ENCODE measurements at places on chromosomes 1 and 21. TPM values are rescaled to one million over a fixed set of nuclear protein-coding genes. Genes with fewer than 3 reads are reported as not detected.
A peak's percentile ranks its signal among the peaks of the same experiment; 100 is the strongest.

DNA sequence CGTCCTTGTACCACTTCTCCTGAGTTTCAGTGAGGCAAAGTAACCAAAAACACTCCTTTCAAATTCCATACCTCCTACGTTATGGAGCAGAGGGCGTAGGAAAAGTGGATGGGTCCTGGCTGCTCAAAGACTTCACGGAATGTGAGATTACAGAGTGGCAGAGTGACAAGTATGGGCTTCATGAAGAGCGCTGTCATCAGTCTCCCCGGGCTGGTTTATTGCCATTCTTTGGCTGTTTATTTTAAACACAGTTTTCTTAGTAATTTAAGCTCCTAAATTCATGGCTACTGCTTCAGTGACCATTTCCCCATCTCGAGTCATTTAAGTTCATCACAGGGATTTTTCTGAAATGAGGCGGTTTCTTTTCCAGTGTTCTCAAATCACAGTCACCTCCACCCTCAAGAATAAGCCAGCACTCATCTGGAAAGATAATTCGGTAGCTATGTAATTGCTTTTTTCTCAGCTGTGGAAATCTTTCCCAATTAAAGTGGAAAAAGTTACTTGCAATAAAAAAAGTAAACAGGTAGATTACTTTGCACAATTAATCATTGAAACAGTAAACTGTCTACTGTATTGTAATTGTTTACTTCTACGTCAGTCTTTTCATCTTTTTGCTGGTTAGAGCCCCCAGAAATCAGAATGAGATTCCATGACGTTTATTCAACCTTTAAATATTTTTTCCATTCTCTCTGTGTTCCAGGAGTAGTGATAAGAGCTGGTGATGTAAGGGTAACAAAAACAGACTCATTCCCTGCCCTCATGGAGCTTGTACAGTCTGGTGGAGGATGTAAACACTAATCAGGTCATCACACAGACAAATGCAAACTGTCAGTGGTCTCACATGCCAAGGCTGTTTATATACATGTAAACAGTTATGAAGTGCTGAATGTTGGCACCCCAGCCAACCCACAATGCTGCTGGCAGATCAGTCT lies 3.0 kb upstream of the SMYD2 start:
- no peak overlapping the region for H3K27ac ChIP-seq
- H3K27me3 ChIP-seq, result no peaks in the 10 kb centered on the region
- DNase-seq, result no peak
- peaks cover 9% of the 10 kb centered on the region for H3K4me1 ChIP-seq

DNA sequence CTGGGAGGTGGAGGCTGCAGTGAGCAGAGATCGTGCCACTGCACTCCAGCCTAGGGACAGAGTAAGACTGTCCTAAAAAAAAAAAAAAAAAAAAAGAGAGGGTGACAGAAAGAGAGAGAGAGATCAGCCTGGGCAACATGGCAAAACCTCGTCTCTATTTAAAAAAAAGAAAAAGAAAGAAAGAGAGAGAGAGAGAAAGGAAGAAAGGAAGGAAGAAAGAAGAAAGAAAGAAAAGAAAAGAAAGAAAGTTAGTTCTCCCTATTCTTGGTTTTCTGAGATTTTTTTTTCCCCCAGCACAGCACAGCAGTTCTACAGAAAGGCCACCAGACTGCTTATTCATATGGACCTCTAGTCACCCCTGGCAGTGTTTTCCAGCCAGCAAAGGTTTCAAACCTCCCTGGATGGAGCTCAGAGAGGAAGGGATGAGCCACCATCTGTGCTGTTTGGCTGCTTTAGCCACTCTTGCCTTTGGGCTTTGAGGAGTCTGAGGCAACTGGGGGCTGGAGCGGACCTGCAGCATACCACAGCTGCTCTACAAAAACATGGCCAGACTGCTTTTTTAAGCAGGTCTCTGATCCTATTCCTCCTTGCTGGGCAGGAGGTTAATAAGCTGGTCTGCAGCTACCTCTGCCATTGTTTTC lies 10.6 kb downstream of the S100A6 start:
- H3K27me3 ChIP-seq, result no peaks in the 10 kb centered on the region
- DNase-seq, result no peak
- H3K4me1 ChIP-seq, result peaks cover 16% of the 10 kb centered on the region
- no peaks in the 10 kb centered on the region for H3K36me3 ChIP-seq
- no peak overlapping the region for H3K27ac ChIP-seq
- no peak overlapping the region for H3K4me3 ChIP-seq

DNA sequence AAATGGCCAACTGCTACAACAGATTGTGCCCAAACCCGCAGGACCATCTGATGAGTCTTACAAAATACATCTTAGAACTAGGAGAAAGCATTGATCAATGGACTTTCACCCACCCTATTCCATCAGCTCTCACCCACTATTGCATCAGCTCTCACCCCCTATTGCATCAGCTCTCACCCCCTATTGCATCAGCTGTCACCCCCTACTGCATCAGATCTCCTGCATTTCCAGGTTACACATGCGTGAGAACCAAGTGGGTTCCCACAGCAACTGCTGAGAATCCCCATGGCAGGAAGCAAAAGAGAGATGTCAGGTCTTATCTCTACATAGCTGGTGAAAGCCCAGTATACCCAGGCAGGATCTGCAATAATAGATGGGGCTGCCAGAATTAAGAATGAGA lies 533.5 kb downstream of the LTN1 start:
- H3K4me1 ChIP-seq, result peaks cover 8% of the 10 kb centered on the region
- no peaks in the 10 kb centered on the region for H3K36me3 ChIP-seq
- no peaks in the 10 kb centered on the region for H3K27me3 ChIP-seq
- no peak overlapping the region for H3K27ac ChIP-seq
- no peak for DNase-seq

- no peaks in the 10 kb centered on the region for H3K36me3 ChIP-seq
- no peak overlapping the region for H3K27ac ChIP-seq
- H3K27me3 ChIP-seq, result no peaks in the 10 kb centered on the region
- no peaks in the 10 kb centered on the region for H3K4me1 ChIP-seq
Observed at GRCh38 chr1:62367005-62367557, 47.8 kb upstream of the KANK4 start.

MRPL24 gene
- 57.9 TPM for total RNA-seq

DNA sequence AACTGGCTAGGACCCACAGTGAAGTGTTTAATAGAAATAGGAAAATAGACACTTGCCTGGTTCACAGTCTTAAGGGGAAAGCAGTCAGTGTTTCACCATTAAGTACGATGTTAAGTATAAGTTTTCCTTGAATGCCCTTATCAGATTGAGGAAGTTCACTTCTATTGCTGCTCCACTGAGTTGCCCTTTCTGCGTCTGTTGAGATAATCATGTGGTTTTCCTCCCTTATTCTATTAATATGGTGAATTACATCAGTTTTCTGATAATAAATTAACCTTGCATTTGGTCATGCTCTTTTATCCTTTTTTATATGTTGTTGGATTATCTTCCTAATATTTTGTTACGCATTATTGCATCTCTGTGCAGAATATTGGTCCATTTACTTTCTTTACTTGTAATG lies 21.4 kb downstream of the UTS2 start:
- DNase-seq, result no peak
- H3K4me3 ChIP-seq, result no peak overlapping the region
- H3K4me1 ChIP-seq, result peaks cover 38% of the 10 kb centered on the region
- no peaks in the 10 kb centered on the region for H3K27me3 ChIP-seq

- no peak overlapping the region for H3K4me3 ChIP-seq
- no peak overlapping the region for H3K27ac ChIP-seq
- no peak for DNase-seq
- H3K27me3 ChIP-seq, result no peaks in the 10 kb centered on the region
- no peaks in the 10 kb centered on the region for H3K36me3 ChIP-seq
- H3K4me1 ChIP-seq, result no peaks in the 10 kb centered on the region
Observed at GRCh38 chr1:34070201-34070836, 94.7 kb downstream of the CSMD2 start.

PTPRC gene
- total RNA-seq, result 7.0 TPM

DNA sequence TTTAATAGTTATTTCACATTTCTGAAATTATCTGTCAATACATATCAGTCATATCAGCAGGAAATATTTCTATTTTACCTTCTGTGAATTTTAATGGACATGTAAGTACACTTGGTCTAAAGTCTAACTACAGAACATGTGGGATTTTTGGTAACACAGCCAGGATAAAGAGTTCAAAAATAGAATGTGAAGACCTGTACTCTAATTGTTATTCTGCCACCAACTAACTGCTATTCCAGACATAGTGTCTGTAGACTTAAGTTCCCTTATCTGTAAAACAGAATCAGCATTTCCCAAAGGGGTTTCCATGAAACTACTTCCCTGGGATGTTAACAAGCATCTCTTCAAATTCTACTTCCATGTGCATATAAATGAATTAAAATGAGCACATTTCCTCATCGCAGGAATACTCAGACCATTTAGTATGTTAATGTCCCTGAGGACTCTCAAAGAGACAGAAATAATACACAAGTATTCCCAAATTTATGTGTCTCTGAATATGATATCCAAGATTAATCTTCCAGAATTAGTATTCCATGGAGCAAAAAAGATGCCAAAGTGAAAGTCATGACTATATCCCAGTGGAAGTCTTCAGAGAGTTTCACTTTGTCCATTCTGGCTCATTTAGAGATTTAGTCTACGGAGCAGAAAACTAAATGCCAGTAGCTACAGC lies 325.6 kb downstream of the NEGR1 start:
- no peaks in the 10 kb centered on the region for H3K36me3 ChIP-seq
- H3K4me3 ChIP-seq, result no peak overlapping the region
- DNase-seq, result no peak
- no peaks in the 10 kb centered on the region for H3K4me1 ChIP-seq

- no peak overlapping the region for H3K27ac ChIP-seq
- H3K4me1 ChIP-seq, result peaks cover 5% of the 10 kb centered on the region
- H3K27me3 ChIP-seq, result no peaks in the 10 kb centered on the region
- DNase-seq, result peak; percentile 66
- H3K36me3 ChIP-seq, result no peaks in the 10 kb centered on the region
Observed at GRCh38 chr1:65260851-65261473, 48.4 kb upstream of the DNAJC6 start.

SELP gene
- 9.1 TPM for total RNA-seq

DNA sequence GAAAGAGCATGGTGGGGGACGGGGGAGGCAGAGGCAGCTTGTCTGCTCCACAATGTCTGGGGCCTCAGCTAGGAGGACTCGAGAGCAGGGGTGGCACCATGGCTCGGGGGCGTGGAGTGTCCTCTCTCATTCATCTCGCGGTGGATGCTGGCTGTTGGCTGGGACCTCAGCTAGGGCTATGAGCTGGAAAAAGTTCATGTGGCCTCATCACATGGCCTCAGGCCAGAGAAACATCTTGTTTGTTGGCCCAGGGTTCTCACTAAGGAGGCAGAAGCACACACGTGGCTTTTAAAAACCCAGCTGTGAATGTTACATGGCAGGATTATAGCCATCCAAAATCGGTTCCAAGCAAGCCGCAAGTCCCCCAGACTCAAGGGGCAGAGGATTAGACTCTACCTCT lies 6.2 kb upstream of the CENPS start:
- no peaks in the 10 kb centered on the region for H3K4me1 ChIP-seq
- DNase-seq, result no peak
- no peak overlapping the region for H3K4me3 ChIP-seq
- H3K27me3 ChIP-seq, result no peaks in the 10 kb centered on the region
- H3K36me3 ChIP-seq, result peaks cover 26% of the 10 kb centered on the region
- H3K27ac ChIP-seq, result no peak overlapping the region

SYT2 gene
- total RNA-seq, result not detected

ADCY10 gene
- 0.17 TPM for total RNA-seq

- no peak overlapping the region for H3K27ac ChIP-seq
- H3K4me1 ChIP-seq, result peaks cover 16% of the 10 kb centered on the region
- H3K27me3 ChIP-seq, result no peaks in the 10 kb centered on the region
- H3K36me3 ChIP-seq, result peaks cover 23% of the 10 kb centered on the region
Observed at GRCh38 chr1:167543199-167543990, 10.2 kb downstream of the CREG1 start.

CYP4A11 gene
- not detected for total RNA-seq

DNA sequence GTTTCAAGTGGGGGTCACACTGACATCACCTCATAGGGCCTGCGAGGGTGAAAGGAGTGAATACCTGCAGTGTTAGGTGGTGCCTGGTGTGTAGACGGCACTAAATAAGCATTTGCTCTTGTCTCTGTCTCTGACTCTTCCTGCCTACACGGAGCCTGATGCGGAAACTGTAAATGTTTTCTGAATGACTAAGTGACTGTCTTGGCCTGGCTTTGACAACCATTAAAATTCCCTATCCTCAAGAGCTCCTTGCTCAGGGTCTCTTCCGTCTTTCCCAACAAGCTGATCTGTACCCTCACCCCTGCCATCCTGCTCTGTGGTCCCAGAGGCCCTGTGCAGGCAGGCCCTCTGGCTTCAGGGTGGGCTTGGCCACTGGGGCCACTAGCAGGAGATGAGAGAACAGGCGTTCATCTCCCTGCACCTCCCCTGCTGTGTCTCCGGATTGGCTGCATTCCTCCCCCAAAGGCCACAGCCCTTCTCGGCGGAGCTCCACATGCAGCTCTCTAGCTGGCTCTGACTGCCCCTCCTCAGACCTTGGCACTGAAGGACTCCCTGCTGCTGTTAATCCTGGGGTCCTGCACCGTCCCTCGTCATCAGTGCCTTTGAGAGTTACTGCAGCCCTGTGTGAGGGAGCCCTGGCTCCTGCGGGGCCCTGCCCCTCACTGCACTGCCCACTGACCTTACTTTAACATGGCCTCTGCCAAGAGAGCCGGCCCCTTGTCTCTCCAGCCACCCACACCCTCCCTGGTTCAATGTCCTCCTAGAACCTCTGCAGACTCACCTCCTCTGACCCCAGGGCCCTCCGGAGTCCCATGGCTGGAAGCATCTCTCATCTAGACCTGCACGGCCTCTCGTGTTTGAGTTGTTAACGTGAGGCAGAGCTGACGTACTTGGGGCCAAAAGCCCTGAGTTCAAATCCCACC lies 211.1 kb downstream of the MATN1 start:
- H3K4me3 ChIP-seq, result no peak overlapping the region
- no peaks in the 10 kb centered on the region for H3K36me3 ChIP-seq
- H3K27ac ChIP-seq, result no peak overlapping the region
- no peaks in the 10 kb centered on the region for H3K4me1 ChIP-seq
- peak; percentile 83 for DNase-seq
- no peaks in the 10 kb centered on the region for H3K27me3 ChIP-seq

B3GALT2 gene
- 4.6 TPM for total RNA-seq

GRCh38 chr1:199319341-199319740 lies 680.5 kb downstream of the PTPRC start:
- H3K4me3 ChIP-seq, result no peak overlapping the region
- H3K27me3 ChIP-seq, result no peaks in the 10 kb centered on the region
- no peak overlapping the region for H3K27ac ChIP-seq
- no peaks in the 10 kb centered on the region for H3K36me3 ChIP-seq
- DNase-seq, result no peak
- H3K4me1 ChIP-seq, result no peaks in the 10 kb centered on the region

DNA sequence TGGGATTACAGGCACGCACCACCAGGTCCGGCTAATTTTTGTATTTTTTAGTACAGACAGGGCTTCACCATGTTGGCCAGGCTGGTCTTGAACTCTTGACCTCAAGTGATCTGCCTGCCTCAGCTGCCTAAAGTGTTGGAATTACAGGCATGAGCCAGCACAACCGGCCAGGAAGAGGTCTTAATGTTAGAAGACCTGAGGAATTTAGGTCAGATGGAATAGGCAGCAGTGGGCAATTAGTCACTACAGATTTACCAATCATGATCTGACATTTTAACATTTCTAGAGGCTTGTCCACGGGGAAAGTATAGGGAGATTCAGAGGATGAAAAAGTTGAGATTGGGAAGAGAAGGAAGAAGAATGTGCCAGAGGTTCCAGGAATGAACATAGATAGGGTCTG lies 8.9 kb upstream of the APP start:
- DNase-seq, result no peak
- no peak overlapping the region for H3K4me3 ChIP-seq
- H3K27me3 ChIP-seq, result no peaks in the 10 kb centered on the region
- H3K36me3 ChIP-seq, result no peaks in the 10 kb centered on the region
